Right ventricle myocardium inferior (tissue), 1 donor: ENCODE measurements at places on chromosomes 7 and 10. TPM values are rescaled to one million over a fixed set of nuclear protein-coding genes. Genes with fewer than 3 reads are reported as not detected.

GRCh38 chr7:44321796-44322195 is 3.6 kb downstream of the CAMK2B start:
- no peak for DNase-seq

DNA sequence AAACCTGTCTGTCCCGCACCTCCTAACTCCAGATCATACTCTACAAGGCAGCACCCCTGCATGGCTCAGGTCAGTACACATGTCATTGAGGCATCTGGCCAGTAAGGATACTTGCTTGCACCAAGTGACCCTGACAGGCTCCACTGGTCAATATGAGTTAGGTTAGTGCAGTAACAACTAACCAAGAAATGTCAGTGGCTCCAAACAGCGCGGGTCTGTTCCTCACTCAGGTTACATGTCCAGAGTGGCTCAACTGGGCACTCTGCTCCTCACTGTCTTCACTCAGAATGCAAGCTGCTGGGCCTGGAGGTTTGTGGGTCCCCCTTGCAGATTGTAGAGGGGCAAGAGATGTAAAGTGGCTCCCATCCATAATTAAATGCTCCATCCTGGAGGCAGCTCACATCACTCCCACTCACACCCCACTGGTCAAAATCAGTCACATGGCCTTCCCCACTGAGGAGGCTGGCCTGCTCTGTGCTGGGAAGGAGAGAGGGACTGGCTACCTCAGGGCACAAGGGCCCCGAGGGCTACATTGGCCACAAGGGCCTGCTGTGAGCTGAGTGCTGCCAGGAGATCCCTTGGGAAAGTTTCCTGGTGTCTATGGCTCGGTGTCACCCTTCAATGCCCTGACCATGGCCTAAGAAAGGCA is 109.1 kb upstream of the GDF10 start:
- DNase-seq = no peak

- DNase-seq = no peak
Observed at GRCh38 chr7:36763132-36763816, 39.0 kb upstream of the AOAH start.

DNA sequence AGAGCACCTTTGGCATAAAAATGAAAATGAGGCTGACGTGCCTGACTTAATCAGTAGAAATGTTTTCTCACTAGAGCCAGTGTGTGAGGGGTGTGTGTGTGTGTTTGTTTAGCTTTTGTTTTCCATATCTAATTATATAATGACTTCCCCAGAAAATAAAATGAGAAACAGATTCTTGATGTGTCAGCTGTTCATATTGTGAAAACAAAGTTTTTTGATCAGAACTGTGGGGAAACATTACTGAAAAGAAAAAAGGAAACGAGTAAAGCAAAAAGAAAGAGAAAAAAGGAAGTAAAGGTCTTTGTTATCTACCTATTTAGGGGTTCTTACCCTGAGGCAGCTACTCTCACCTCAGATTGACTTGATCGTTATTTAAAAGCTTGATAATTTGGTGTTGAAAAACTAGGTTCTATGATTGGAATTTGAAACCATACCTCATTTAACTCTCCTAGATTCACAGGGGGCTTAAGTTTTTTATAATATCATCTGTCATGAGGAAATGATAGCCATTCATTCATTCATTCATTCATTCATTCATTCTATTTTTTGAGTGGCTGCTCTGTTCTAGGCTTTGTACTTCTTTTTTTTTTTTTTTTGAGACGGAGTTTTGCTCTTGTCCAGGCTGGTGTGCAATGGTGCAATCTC is 58.0 kb downstream of the CREM start:
- DNase-seq = no peak

GRCh38 chr7:232410-233248 is 40.3 kb downstream of the FAM20C start:
- DNase-seq = no peak

DNA sequence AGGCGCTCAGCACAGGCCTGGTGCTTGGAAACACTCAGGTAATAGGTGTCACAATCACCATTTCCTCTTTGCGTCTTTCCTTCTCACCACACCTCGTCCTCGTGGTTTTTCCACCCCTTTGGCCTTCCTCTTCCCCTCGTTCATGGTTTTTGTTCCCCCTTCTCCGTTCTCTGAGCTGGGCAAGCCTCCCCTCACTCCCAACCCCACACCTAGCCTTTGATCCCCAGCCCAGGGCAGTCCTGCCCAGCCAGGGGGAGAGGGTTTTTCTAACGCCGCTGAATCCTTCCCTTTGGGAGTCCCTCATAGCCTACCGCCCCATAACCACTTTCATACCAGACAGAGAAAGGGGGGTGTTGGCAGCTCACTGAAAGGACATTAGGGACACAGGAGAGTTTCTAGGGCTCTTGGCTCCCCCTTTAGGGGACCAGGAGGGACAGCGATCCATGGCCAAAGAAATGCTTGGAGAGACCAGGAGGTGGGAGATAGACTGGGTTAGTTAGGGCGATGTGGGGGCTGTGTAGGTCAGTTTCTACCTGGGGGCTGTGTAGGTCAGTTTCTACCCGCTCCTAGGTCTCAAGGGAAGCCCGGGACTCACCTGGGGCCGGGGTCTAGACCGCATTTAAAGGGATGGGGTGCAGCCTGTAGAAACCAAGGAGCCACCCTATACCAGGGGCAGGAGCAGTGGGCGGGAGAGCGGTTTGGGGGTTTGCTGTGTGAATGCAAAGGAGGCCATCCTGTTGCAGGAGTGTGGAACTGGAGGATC is 1.4 kb downstream of the EPHB4 start:
- DNase-seq = peak; percentile 7

DNA sequence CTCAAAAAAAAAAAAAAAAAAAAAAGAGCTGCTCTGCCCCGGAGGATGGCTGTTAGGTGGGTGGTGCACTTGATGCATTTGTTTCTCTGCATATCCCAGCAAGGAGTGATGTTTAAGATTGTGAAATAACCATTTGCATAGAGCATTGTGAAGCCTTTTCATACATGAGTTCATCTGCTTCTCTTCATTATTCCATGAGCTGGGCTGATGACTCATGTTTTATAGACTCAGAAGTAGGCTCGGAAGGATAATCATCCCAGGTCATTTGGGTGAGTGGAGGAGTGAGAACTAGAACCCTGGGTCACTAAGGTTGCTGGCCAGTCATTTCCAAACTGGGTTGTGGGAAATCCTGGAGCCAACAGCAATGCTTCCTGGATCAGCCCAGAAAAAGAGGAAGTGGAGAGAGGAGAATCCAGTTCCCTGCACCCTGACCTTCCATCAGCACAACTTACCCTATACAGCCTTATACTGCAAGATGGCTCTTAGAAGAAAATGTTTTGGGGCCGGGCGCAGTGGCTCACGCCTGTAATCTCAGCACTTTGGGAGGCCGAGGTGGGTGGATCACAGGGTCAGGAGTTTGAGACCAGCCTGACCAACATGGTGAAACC is 45.3 kb downstream of the TACC2 start:
- DNase-seq = no peak

DNA sequence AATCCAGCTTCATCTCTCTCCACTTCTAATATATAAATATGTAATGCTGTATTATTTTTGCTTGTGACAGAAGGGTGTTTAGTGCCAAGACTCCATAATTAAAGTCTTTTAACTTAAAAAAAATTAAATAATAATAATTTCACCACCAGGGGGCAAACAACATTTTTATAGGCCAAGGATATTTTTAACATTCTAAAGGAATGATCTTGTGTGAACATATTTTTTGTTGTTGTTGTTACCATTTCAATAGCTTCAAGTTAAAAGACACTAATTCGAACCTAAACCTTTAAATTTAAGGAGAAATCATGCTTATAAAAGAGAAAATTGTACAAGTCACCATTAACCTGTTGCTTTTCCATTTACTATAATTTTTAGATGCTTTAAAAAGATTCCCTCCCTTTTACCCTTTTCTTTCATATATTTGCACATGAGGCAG is 7.5 kb upstream of the DNAJC1 start:
- DNase-seq = no peak

DNA sequence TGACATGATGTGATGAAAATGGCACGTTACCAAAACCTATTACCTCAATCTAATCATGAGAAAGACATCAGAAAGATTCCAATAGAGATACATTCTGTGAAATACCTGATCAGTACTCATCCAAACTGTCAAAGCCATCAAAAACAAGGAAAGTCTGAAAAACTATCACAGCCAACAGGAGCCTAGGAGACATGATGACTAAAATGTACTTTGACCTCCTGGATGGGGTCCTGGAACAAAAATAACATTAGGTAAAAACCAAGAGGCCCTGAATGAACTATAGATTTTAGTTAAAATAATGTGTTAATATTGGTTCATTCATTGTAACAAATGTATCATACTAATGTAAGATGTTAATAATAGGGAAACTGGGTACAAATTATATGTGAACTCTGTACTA is 113.9 kb upstream of the LRGUK start:
- no peak for DNase-seq

DNA sequence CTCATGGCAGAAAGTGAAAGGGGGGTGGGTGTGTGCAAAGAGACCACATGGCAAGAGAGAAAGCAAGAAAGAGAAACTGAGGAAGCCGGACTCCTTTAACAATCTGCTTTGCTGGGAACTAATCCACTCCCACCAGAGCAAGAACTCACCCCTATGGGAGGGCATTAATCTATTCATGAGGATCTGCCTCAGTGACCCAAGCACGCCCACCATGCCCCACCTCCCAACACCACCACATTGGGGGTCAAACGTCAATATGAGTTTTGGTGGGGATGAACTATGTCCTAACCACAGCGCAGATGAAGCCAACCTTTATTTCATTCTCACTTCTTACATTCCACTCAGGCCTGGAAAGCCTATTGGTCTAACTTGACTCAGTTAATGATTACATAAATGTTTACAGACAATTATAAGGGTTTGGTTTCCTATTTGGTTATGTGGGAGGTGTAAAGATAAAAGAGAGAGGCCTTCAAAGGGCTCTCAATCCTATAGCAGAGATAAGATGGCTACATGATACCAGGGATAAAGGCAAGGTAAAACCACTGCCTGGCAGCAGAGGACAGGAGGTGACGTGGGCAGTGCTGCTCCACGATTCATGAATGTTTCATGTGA is 601.8 kb downstream of the PARD3 start:
- no peak for DNase-seq

GRCh38 chr7:8018961-8019360 is 50.4 kb downstream of the GLCCI1 start:
- DNase-seq = no peak

DNA sequence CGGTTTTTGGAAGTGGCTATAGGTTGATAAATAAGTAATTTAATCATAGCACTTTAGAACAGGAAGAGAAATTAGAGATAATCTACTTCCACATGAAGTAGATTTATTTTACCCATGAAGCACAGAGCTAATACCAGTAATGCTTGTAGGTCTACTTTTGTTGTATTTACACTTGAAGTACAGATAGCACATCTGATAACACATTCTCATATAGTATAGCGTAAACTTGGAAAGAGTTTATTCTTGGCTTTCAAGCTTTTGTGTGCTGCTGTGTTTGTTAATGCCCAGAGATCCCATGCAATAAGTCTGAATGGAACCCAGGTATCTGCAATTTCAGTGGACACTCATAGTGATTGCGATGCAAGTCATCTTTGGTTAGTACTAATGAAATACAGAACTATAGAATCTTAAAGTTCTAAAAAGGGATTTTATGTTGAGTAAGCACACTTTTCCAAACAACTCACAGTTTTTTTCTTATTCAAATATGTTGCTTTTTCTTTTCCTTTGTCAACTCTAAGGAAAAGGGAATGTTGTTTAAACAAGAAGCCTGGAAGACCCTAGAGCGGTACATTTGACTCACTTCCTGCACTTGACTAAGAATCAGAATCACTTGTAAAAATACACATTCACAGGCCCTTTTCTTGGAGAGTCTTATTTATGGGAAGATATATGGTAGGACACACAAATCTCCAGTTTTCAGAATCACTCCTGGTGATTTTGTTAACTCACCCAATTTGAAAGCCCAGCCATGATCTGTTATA is 105.8 kb downstream of the GNAI1 start:
- DNase-seq = no peak

DNA sequence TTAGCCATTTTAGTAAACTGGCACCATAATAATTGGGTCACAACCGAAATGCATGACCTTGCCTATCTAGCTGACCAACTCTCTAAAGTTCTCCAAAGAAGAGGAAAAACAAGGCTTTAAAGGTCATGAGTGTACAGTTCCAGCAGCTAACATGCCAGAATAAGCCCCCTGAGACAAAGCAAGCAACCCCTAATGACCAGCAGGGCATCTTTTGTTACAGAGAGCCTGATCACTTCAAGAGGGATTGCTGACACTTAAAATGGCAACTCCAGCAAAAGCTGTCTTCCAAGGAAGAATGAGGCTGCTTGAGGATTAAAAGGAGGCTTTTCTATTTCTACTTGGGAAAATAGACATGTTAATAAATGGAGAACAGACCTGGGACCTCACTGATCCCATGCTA is 213.6 kb downstream of the CDC14C start:
- no peak for DNase-seq

Gene MMRN2
- 35.8 TPM for total RNA-seq

Gene ITIH2
- not detected for total RNA-seq
